CD4-positive, CD25-positive, alpha-beta regulatory T cell (primary cell): ENCODE measurements at places on chromosomes 12 and 14. TPM values are rescaled to one million over a fixed set of nuclear protein-coding genes. Genes with fewer than 3 reads are reported as not detected.

PABPN1 gene
- total RNA-seq: 188 TPM

OVCH1 gene
- total RNA-seq: not detected

SPIC gene
- not detected for total RNA-seq

KRT72 gene
- 1.3 TPM for total RNA-seq

GRCh38 chr14:67442139-67442906 is 30.4 kb upstream of the PLEK2 start:
- no peak overlapping the region for H3K4me3 ChIP-seq
- H3K27me3 ChIP-seq: peaks cover 3% of the 10 kb centered on the region
- no peaks in the 10 kb centered on the region for H3K4me1 ChIP-seq
- H3K27ac ChIP-seq: no peak overlapping the region
- DNase-seq: no peak

DNA sequence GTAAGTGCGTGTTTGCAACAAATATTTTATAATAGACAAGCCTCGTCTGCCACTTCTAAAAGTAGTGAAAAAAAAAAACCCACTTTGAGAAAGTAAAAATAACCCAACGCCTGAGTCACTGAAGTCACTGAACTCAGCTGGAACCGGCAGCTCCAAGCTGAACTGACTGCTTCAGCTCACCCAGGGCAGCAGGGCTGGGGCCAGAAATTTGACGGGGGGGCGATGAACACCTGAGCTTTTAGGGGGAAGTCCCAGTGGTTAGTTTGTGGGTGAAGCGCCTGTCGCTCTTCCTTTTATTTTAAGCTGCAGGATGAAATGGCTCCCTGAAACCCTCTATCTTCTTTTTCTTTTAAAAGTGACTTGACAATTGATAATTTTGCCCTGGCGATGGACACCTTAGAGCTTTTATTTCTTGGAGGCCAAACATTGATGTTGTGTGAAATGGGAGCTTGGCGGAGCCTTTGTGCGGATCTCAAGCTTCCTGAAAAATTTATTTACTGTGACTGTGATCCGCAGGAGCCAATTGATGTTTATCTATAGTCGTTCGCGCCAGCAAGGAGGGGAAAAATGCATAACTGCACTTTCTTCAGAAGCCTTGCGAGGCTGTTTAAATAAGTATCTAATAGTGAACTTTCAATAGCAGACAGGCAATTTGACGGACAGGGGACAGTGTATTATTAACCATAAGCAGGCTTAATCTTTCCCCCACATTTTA is 173.2 kb upstream of the MYL2 start:
- peak; percentile 38 for DNase-seq
- H3K27ac ChIP-seq: no peak overlapping the region
- H3K27me3 ChIP-seq: no peaks in the 10 kb centered on the region
- peaks cover 4% of the 10 kb centered on the region for H3K4me1 ChIP-seq

DNA sequence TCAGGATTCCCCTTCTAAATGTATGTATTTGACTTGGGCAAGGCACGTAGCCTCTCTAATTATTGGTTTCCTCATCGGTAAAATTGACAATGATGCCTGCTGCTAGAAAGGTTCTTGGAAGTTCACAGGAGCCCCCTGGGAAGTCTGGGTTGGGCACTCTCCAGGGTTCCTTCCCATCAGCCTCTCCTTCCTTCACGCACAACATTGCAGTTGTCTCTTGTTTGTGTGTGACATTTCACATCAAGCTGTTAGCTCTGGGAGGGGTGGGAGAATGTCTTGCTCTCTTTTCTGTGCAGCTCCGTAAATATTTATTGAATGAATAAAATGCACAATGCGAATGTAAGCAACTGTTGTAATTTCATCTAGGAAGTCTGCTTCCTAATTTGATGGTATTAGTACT is 153.2 kb upstream of the PRICKLE1 start:
- H3K27me3 ChIP-seq: no peaks in the 10 kb centered on the region
- DNase-seq: no peak

DNA sequence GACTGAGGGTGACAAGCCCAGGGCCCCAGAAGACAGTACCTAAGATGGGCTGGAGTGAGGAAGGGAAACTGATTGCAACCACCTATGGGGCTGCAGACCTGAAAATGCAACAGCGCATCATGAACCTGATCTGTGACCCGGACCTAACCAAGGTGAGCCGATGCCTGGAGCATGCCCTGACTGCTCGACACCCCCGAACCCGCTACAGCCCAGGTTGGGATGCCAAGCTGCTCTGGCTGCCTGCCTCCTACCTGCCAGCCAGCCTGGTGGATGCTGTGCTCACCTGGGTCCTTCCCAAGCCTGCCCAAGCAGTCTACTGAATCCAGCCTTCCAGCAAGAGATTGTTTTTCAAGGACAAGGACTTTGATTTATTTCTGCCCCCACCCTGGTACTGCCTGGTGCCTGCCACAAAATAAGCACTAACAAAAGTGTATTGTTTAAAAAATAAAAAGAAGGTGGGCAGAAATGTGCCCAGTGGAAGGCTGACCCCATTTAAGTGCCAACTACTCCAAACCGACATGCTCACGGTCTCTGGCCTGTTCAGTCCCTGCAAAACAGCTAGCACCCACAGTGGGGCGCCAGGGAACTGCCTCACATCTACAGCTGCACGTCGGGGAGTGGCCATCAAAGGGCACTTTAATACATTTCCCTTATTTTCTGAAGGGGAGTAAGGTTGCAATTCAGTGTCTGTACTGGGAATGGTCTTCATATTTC is 4.2 kb downstream of the RDH5 start:
- no peaks in the 10 kb centered on the region for H3K27me3 ChIP-seq
- H3K4me3 ChIP-seq: no peak overlapping the region
- H3K27ac ChIP-seq: peak overlapping the region; percentile 23

GRCh38 chr12:127396734-127397133 is 870.2 kb upstream of the TMEM132C start:
- H3K4me3 ChIP-seq: no peak overlapping the region
- no peak for DNase-seq
- H3K4me1 ChIP-seq: no peaks in the 10 kb centered on the region
- H3K27ac ChIP-seq: no peak overlapping the region
- H3K36me3 ChIP-seq: no peaks in the 10 kb centered on the region
- no peaks in the 10 kb centered on the region for H3K27me3 ChIP-seq
